G401 (cell line): ENCODE measurements at places on chromosomes 7 and 10.

GRCh38 chr7:24665564-24666294 lies 91.5 kb downstream of the GSDME start:
- DNase-seq: peak; percentile 47

DNA sequence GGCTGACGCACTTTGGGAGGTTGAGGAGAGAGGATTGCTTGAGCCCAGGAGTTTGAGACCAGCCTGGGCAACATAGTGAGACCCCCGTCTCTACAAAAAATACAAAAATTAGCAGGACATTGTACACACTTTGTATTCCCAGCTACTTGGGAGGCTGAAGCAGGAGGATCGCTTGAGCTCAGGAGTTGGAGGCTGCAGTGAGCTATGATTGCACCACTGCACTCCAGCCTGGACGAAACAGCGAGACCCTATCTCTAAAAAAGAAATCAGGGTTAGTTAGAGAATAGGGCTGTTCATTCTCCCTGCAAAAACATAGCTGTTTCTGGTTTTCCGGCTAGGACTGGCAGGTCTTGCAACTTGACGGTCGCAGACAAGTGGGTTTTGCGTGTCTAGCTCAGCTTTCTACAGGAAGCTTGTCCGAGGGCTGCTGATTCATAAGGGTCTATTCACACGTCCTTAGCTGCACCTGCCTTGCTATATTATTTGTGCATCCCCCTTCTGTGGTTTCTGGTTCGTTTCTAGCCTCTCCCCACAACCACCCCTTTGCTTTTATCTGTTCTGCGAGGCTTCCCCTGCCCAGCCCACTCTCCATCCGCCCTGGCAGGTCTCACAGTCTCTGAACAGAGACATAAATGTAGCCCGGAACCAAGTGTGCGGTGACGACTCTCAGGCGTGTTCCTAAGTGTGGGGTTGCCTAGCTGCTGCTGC lies 10.7 kb downstream of the AMZ1 start:
- DNase-seq: no peak

DNA sequence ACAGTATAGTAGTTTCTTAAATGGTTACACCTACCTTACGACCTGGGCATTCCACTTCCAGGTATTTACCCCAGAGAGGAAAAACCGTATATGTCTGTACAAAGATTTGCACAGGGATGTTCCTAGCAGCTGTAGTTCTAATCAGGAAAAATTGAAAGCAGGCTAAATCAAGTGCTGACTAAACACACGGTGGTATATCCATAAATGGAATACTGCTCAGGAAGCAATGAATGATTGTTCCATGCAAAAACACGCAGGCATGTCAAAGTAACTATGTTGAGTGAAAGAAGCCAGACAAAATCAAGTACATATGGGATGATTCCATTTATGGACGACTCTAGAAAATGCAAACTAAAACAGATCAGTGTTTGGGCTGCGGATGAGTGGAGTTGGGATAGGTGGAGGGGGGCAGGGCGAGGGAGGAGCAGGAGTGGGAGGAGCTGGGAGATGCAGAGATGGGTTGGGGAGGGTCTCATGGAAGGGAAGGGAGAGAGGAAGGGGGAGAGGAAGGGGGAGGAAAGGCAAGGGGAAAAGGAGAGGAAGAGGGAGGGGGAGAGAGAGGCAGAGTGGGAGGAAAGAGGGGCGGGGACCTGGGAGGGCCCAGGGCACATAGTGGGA lies 484 bp upstream of the MSRB2 start:
- no peak for DNase-seq

GRCh38 chr7:94906065-94906851 lies 1.1 kb upstream of the PPP1R9A start:
- DNase-seq: no peak

DNA sequence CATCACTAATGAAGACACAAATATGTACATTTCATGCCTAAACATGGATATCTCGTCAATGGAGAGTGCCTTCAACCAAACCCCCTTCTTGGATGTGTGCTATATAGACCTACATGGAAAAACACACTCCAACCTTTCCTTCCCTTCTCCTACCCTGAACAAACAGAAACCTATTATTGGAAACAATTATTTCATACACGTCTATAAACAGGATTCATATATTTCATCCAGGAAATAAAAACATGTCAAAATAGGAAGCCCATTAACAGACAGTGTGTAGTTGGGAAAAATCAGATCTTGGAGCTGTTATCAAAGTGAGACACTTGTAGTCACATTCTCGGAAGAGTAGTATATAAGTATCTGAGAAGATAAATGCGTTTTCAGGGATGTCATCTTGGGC lies 81.1 kb downstream of the NRP1 start:
- no peak for DNase-seq

- DNase-seq: no peak
Measured at GRCh38 chr10:53434413-53434812, 661.8 kb upstream of the MBL2 start.

DNA sequence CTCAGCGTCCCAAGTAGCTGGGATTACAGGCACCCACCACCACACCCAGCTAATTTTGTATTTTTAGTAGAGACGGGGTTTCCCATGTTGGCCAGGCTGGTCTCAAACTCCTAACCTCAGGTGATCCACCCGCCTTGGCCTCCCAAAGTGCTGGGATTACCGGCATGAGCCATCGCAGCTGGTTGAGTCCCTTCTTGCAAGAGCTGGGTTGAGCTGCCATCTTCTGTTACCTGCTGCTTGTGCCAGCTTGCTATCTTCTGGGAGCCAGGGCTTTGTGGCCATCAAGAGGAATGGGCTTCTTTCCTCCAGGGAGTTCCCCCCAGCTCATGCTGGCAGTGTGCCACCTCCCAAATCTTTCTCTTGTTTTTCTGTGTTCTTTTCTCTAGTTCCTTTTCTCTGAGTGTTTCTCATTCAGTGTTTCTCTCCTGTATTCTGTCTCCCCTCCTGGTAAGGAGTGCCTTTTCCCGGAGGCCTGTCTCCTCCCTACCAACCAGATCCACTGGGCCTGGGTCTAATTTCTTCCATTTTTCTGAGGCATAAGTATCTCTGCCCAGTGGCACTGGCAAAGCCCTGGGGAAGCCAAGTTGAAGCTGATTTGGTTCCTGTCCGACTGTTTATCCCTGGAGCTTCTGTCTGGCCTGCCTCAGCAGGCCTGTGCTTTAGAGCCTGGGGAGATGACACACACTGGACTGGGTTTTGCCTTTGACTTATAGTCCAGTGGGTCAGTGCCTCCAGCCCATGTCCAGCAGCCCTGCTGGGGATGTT lies 3.7 kb downstream of the DBNL start:
- DNase-seq: no peak

- peak; percentile 63 for DNase-seq
Measured at GRCh38 chr10:88979153-88979562, 11.4 kb upstream of the FAS start.

- DNase-seq: no peak
Measured at GRCh38 chr7:47211519-47211973, 370.4 kb downstream of the TNS3 start.

DNA sequence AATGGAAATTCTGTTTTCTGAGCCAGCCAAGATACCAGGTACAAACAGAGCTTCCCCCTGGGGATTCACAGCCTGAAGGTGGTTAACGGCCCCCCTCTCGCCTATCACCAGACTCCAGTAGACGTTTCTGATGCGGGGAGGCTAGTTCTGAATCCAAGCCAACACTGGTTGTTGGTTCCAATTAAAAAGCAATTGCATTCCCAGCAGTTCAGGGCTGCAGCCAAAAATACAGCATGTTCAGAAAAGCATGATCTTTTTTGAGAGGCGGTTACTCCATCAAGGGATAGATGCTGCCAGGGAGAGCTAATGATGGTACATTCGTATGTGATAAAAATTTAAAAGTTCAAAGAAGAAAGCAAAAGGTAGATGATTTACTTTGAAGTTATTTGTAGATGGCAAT lies 481.0 kb downstream of the GALNT17 start:
- peak; percentile 86 for DNase-seq

GRCh38 chr7:7920481-7920880 lies 48.1 kb upstream of the GLCCI1 start:
- DNase-seq: no peak

DNA sequence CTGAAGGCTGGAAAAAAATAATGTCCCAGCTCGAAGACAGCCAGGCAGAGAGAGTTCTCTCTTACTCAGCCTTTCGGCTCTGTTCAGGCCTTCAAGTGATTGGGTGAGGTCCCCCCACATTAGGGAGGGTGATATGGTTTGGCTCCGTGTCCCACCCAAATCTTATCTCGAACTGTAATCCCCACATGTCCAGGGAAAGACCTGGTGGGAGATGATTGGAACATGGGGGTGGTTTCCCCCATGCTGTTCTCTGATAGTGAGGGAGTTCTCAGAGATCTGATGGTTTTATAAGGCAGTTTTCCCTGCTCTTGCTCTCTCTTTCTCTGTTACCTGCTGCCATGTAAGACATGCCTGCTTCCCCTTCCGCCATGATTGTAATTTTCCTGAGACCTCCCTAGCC lies 36.6 kb upstream of the LEP start:
- DNase-seq: no peak

DNA sequence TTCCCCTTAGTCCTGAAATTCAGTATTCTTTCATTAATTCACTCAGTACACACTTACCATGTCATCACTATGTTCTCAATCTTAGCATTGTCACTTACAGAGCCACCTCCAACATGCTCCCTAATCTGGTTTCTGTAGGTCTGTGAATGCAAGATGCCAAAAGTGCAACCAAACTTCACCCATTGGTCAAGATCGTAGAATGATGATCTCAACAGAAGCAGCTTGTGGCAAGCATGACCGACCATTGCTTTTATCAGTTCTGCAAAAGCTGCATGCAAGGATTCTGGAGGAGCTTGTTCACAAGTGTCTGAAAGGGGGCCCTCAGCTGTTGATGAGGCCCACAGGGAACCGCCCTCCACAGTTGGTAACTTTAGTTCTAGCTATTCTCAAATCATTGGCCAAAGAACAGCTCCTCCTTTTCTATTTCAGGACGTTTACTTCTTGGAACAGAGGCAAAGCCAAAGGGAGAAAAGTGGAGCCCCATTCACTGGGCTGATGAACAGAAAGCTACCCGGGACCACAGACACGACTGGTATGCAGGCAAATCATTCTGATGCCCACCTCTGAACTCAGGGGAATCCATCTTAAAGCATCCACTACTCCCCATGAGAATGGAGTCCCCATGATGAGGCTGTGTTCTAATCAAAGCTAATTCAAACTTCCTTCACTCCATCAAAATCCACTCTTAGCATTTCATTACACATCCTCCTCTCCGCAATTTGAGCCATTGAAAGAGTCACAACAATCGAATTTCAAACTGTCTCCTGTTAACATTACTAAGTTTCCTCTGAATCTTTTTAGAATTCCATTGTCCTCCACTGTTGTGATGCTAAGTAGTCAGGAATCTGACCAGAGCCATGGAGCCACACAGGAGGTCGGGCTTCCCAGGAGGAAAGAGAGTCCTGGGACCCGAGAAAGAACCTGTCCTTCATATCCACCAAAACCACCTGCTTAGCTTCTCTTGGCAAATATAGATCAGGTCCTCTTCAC lies 13.9 kb downstream of the GRB10 start:
- DNase-seq: no peak

DNA sequence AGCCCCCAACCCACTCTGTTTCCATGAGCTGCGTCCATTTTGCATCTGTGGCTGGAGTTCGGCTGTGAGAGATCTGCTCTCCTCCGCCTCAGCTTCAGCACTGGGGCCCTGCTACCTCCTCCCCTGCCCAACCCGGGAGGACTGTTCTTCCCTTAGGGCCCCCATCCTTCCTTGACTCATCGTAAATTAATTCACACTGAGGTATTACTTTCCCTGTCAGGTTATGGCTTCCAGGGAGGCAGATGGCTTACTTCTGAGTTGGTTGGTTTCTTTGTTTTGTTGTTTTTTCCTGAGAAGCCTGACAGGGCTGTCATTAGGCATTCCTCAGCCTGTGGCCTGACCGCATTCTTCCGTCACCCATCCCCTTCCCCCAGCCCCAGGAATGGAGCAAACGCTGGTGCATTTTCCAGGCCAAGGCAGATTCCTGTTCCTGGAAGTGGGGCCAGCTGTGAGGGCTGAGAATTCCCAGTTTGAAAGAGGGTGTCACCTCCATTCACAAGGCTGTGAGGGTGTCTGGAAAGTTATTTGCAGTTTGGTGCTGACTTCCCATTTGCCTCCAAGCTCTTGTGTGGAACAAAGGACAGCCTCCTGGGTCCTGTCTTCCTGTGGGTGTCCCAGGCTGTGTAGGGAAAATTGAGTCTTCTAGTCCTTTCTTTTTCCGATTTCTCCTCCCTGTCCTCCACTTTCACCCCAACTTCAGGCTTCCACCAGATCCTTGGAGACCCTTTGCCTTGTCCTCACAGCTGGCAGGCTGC lies 11.7 kb downstream of the CPA5 start:
- DNase-seq: no peak

- DNase-seq: no peak
Measured at GRCh38 chr10:91198781-91199180, 21.7 kb upstream of the PCGF5 start.

GRCh38 chr10:72612203-72612826 lies 13.6 kb downstream of the MICU1 start:
- peak; percentile 57 for DNase-seq

- DNase-seq: no peak
Measured at GRCh38 chr10:6473430-6473829, 106.6 kb downstream of the PRKCQ start.

GRCh38 chr10:4622384-4622783 lies 203.6 kb upstream of the AKR1E2 start:
- DNase-seq: no peak

- DNase-seq: no peak
Measured at GRCh38 chr7:22252936-22253536, 103.9 kb downstream of the RAPGEF5 start.

DNA sequence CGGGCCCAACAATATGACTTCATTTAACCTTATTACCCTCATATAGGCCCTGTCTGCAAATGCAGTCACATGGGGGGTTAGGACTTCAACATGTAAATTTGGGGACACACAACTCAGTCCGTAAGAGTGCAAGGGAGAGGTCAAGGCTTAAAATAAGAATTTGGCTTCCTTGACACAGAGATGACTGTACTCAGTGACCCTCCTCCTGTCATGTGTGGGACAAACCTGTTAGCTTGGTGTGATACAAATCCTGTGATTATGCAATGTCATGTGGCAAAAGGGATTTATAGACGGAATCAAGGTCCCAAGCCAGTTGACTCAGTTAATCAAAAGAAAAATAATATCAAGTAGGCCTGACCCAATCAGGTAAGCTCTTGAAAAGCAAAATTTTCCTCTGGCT lies 25.9 kb upstream of the GTPBP4 start:
- no peak for DNase-seq

DNA sequence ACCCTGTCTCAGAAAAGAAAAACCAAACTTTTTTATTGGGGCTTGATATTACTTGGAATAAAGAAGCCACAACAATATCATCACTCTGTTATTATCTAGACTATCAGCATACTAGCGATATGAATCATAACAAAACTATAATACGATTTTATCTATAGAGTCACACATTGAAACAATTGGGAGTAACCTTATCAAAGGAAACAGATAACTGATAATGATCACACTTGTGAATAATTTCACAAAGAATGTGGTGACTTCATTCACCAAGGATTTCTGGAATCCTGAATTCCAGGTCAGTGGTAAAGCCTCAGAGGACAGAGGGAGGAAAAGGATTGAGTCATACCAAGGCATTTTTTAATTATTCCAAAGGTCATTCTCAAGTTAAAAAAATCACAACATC lies 32.1 kb upstream of the NMT2 start:
- DNase-seq: no peak

- DNase-seq: no peak
Measured at GRCh38 chr7:42934291-42934690, 2.1 kb downstream of the MRPL32 start.
